ENCODE measurements at places on chromosomes 3 and 15. TPM values are rescaled to one million over a fixed set of nuclear protein-coding genes. Genes with fewer than 3 reads are reported as not detected.

The FAM174B gene
- 5.2 TPM for total RNA-seq

The PIF1 gene
- not detected for total RNA-seq

The BSN gene
- total RNA-seq: 0.85 TPM

The GOLGA6L4 gene
- not detected for total RNA-seq

The RIOX2 gene
- total RNA-seq: 21.3 TPM

The ACVR2B gene
- total RNA-seq: 15.2 TPM

The RAB5A gene
- 54.9 TPM for total RNA-seq

The CHAC1 gene
- 28.5 TPM for total RNA-seq

DNA sequence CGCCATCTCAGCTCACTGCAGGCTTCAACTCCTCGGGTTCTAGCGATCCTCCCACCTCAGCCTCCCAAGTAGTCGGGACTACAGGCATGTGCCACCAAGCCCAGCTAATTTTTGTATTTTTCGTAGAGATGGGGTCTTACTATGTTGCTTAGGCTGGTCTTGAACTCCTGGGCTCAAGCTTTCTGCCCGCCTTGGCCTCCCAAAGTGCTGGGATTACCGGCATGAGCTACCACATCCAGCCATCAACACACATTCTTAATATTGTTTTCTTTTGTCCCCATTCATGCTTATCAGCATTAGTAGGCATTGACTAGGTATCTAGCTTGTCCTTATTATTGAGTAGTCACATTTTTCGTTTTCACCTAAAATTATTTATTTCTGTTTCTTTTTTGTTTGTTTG lies 168.3 kb downstream of the GHSR start:
- no peaks in the 10 kb centered on the region for H3K36me3 ChIP-seq
- peaks cover 63% of the 10 kb centered on the region for H3K4me1 ChIP-seq
- no peaks in the 10 kb centered on the region for H3K27me3 ChIP-seq

GRCh38 chr15:65821070-65821469 lies 29.0 kb upstream of the DENND4A start:
- no peaks in the 10 kb centered on the region for H3K27me3 ChIP-seq
- peaks cover 5% of the 10 kb centered on the region for H3K4me1 ChIP-seq
- no peak for DNase-seq
- no peak overlapping the region for H3K27ac ChIP-seq

- H3K27ac ChIP-seq: peak overlapping the region; percentile 73
- no peak for DNase-seq
- peak overlapping the region; percentile 6 for H3K4me3 ChIP-seq
- no peaks in the 10 kb centered on the region for H3K36me3 ChIP-seq
- peaks cover 13% of the 10 kb centered on the region for H3K4me1 ChIP-seq
These were observed 73.9 kb downstream of the CPN2 start for GRCh38 chr3:194277104-194277785.

DNA sequence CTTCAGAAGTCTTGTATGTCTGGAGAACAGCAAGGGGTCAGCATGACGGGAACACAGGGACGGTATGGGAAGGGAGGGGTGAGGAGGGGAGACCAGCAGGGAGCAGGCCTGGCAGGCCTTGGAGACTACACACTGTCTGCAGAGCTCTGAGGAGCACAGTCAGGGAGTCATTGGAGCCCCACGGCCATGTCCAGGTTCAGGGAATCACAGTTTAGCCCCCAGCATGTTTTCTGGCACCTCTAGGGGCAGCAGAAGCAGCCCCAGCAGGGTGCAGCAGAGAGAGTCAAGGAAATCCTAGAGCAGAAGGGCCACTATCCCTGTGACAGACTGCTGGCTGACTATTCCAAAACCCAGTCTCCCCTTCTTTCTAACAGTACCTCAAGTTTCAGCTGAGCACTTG lies 3.2 kb downstream of the LAMP3 start:
- no peak overlapping the region for H3K4me3 ChIP-seq
- DNase-seq: no peak
- no peak overlapping the region for H3K27ac ChIP-seq
- H3K4me1 ChIP-seq: peaks cover 8% of the 10 kb centered on the region
- no peaks in the 10 kb centered on the region for H3K27me3 ChIP-seq

DNA sequence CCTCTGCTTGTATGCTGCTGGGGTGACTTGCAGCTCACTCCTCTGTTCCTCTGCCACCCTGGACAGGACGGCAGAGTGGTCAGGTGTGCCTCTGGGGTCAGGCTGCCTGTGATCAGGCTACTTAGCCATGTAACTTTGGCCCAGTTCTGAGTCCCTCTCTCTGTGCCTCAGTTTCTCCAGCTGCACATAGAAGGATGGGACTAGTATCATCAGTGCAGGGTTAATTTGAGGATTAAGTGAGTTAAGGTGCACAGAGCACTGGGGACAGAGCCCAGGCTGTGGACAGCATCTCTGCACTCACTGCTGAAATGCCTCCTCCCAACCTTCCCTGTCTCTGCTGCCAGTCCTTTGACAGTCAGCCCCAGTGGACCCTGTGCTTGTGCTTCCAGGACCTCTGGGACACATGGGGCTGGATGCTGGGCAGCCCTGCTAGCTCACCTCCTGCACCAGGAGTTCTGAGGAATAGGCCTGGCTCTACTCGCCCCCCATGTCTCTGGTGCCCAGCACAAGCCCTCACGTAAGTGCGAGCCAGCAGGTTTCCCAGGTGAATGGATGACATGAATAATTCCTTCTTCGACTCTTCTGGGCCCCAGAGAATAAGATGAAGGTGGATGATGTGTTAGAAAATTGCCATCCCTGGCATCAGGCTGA lies 19.3 kb upstream of the PRR23E start:
- H3K4me3 ChIP-seq: no peak overlapping the region
- H3K4me1 ChIP-seq: peaks cover 3% of the 10 kb centered on the region

DNA sequence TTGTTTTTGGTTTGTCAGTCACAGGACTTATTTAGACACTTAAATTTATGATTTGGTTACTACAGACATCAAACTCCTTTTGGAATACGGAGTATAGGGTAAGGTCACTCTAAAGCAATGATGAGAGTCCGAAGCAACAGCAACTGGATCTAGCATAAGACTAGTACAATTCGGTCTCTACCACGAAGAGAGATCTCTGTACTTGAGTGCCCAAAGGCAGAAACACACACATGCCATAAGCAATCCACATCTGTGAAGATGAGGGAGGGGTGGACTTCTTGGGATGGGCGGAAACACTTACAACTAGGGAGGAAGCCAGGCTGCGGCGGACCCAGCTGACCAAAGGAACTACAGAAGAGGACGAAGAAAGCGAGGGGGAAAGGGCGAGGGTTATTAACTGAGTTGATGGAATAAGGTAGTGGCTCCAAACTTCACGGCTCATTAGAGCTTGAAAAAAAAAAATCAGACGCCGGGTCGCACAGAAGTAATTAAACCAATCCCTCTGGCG lies 595 bp downstream of the DPH6 start:
- H3K27ac ChIP-seq: peak overlapping the region; percentile 98
- H3K27me3 ChIP-seq: no peaks in the 10 kb centered on the region
- H3K4me3 ChIP-seq: peak overlapping the region; percentile 84
- H3K4me1 ChIP-seq: no peaks in the 10 kb centered on the region
- no peaks in the 10 kb centered on the region for H3K36me3 ChIP-seq

- no peaks in the 10 kb centered on the region for H3K4me1 ChIP-seq
- H3K36me3 ChIP-seq: no peaks in the 10 kb centered on the region
- H3K27me3 ChIP-seq: no peaks in the 10 kb centered on the region
- no peak overlapping the region for H3K27ac ChIP-seq
- DNase-seq: no peak
These were observed 502.5 kb upstream of the NECTIN3 start for GRCh38 chr3:110569073-110569472.

DNA sequence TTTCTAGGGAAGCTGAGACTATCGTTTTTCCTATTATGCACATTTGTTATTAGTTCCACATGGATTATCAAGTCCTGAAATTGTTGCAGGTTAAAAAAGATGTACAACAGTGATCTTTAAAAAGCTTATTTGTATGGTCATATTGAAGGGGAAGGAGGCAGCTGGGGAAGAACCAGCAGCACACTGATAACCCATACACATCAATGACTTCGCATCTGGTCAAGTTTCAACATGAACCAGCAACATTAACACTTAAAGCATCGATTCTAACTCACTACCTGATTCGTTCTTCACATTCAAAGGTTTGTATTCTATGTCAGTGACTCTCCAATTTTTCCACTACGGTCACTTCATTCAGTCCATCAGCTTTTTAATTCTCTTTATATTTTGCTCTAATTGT lies 56.4 kb downstream of the NCEH1 start:
- H3K4me1 ChIP-seq: no peaks in the 10 kb centered on the region
- no peaks in the 10 kb centered on the region for H3K36me3 ChIP-seq
- H3K27ac ChIP-seq: no peak overlapping the region
- no peak overlapping the region for H3K4me3 ChIP-seq
- DNase-seq: no peak
- no peaks in the 10 kb centered on the region for H3K27me3 ChIP-seq

GRCh38 chr3:156413293-156413892 lies 141.5 kb downstream of the SSR3 start:
- H3K36me3 ChIP-seq: no peaks in the 10 kb centered on the region
- no peak for DNase-seq
- H3K4me1 ChIP-seq: no peaks in the 10 kb centered on the region

DNA sequence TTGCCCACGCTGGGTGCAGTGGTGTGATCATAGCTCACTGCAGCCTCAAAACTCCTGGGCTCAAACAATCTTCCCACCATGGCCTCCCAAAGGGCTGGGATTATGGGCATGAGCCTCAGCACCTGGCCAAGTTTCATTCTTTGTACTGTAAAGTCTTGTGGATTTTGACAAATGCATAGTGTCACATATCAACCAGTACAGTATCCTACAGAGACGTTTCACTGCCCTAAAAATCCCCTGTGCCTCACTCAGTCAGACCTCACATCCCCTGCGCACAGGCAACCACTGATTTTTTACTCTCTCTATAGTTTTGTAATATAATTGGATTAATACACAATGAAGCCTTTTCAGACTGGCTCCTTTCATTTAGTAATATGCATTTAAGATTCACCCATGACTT lies 130.7 kb upstream of the UBE2E1 start:
- H3K4me3 ChIP-seq: no peak overlapping the region
- H3K27ac ChIP-seq: no peak overlapping the region
- no peaks in the 10 kb centered on the region for H3K27me3 ChIP-seq
- no peak for DNase-seq

DNA sequence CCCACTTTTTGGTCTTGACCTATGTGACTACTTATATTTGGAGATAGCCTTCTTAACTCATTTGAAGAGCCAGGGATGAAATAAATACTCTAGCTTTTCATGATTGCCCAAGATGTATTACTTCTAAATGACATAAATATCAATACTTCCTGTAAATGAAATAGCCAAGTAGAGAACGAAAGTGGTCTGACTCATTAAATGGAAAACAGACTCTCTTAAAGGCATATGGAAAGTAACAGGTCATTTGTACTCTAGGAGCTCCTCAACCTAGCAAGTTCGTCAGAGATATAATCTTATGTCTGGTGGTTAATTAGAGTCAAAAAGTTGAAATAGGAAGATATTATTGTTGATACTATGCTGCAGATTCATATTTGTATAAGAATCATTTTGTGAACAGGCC lies 1105.4 kb downstream of the TUSC7 start:
- H3K36me3 ChIP-seq: no peaks in the 10 kb centered on the region
- no peaks in the 10 kb centered on the region for H3K27me3 ChIP-seq
- DNase-seq: no peak
- no peak overlapping the region for H3K27ac ChIP-seq

DNA sequence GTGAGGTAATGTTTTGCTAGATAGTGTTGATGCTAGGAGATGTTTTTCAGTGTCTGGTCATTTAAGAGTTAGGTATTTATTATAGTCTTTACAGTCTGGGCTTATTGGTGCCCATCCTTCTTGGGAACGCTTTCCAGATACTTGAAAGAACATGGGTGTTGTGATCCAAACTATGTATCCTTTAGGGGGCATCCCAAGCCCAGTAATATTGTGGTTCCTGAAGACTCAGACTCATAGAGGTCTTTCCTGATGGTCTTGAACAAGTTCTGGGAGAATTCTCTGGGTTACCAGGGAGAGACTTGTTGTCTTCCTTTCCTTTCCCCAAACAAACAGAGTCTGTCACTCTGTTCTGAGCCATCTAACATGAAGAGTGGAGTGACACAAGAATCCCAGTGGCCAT lies 99.7 kb upstream of the LRRC3B start:
- H3K36me3 ChIP-seq: no peaks in the 10 kb centered on the region
- no peaks in the 10 kb centered on the region for H3K27me3 ChIP-seq
- no peaks in the 10 kb centered on the region for H3K4me1 ChIP-seq

GRCh38 chr15:55484917-55485672 lies 22.9 kb downstream of the DNAAF4 start:
- H3K4me1 ChIP-seq: no peaks in the 10 kb centered on the region
- no peak overlapping the region for H3K4me3 ChIP-seq
- no peak overlapping the region for H3K27ac ChIP-seq
- H3K27me3 ChIP-seq: no peaks in the 10 kb centered on the region
- DNase-seq: no peak
- no peaks in the 10 kb centered on the region for H3K36me3 ChIP-seq

DNA sequence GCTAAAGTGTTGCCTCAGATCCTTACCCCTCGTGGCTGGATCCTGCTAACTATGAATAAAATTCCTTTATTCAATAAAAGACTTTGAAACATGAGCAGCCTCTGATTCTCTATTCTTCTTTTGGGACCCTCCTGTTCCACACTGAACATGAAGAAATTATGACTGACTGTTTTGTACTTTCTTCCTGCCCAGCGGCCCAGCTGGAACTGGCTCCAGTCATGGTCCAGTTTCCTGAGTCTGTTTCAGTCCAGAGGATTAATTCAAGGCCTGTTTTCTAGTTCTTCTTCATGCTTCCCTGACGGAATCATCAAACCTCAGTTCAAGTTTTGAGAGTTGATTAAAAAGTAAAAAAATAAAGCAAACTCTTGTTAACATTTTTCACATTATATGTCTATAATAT lies 52.6 kb upstream of the CP start:
- DNase-seq: no peak
- H3K4me1 ChIP-seq: peaks cover 6% of the 10 kb centered on the region
- no peaks in the 10 kb centered on the region for H3K36me3 ChIP-seq
- no peaks in the 10 kb centered on the region for H3K27me3 ChIP-seq
- H3K4me3 ChIP-seq: no peak overlapping the region
- H3K27ac ChIP-seq: peak overlapping the region; percentile 21

DNA sequence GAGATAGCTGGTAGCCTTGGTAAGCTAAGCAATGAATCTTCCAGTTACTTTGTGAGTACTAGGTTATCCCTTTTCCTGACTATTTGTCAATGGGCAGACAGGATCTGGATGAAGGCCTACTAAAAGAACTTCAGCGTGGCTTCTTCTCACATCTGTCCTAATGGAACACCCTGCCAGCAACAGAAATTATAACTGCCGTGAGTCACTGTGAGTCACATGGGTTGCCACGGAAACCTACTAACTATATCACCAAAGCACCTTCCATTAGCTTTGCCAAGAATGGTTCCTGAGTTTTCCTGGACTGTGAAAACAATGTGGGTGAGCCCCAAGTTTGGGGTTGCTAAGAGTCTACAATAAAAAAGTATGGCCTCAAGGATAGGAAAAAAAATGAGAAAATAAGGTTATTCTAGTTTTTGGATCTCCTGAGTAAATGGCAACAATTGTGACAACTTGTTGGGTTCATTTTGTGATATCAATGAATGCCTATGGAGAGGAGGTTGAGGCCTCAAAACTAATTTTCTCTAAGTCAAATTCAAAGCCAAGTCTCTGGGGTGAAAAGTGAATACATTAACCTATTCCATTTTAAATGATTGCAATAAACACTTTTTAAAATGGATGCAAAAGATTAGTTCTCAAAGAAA lies 195.1 kb upstream of the ICE2 start:
- no peaks in the 10 kb centered on the region for H3K4me1 ChIP-seq
- peak; percentile 80 for DNase-seq
